ENCODE measurements at places on chromosomes 7 and 10.

DNA sequence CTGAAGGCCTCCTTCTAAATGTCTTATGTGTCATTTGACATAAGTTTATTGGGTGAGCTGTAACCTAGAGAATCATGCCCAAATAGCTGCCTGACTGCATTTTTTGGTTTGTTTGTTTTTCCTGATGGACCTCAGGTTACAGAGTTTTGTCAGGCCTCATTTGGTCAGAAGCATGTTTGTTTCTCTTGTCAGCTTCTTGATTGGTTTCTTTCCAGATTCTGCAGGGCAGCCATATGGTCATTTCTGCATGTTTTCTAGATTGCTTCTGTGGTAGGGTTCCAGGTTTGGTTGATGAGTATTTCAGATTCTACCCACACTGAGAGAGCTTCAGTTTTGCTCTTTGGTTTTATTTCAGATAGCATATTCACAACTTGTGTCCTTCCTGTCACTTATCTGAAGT is 28.0 kb downstream of the GLCCI1 start:
- DNase-seq, result no peak

DNA sequence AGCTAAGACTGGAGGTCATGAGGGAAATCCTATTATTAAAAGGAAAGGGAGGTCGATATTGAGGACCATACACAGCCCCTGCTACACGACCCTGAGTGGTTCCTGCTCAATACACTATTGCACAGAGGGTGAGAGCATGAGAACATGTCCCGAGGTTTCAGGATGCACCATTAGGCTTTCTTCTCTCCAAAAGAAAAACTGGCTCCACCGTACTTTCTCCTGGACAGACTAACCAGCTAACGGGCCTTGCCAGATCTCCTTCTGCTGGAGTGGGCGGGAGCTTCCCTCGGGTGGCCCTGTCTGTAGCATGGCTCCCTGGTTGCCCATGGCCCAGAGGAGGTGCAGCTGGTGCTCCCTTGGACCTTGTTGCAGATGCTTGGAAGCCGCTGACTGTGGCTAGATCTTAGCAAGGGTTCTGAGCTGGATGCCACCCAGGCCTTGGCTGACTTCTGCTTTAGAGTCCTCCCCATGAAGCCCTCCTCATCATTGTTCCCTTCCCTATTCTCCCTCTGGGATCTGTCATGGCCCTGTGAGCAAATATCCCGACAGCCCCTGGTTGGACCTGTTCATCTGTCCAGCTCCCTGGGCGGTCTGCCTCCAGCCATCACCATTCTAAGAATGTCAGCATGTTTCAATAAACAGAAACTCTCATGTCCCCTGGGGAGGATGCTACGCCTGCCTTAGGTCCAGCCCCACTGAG is 52.9 kb upstream of the SHH start:
- DNase-seq, result no peak

DNA sequence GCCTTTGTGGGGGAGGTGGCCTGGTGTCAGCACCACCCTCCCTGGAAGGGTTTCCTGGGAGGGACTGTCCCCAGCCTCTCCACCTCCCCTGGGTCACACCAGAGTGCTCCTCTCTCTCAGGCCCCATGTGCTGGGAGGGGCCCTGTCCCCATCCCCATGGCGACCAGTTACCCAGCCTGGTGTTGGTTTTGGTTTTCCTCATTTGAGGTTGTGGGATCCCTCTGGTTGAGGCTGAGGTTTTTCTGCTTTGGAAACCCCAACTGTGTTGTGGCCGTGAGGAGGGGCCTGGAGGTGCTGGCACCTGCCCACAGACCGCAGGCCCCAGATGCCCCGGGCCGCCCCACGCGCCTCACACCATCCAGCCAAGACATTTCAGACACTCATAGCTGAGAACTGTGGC is 106.3 kb downstream of the GRK5 start:
- DNase-seq, result no peak

DNA sequence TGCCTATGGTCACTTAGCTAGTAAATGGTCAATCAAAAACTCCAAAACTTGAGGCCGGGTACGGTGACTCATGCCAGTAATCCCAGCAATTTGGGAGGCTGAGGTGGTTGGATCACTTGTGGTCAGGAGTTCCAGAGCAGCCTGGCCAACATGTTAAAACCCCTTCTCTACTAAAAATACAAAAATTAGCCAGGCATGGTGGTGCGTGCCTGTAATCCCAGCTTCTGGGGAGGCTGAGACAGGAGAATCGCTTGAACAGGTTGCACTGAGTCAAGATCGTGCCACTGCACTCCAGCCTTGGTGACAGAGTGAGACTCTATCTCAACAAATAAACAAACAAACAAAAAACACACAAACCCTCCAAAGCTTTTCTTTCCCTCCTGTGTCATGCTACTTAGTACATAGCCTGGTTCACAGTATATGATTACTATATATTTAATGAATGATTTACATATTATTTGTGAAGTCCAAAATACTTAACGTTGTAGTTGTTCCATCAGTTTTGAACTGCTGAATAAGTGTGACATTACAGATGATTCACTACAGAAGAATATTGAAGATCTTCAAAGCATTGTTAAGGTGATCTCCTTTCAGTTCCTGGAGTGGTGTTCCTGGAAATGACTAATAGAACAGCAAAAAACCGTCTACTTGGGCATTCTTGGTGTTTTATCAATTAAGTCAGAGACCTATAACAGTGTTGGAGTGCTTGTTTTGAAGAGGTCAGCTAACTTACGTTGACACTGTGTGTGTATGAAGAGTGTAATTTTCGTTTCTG is 72.9 kb downstream of the ADK start:
- no peak for DNase-seq

GRCh38 chr7:74362266-74362665 is 73.1 kb downstream of the CLIP2 start:
- DNase-seq, result no peak

GRCh38 chr10:104563051-104563450 is 78.0 kb upstream of the SORCS3 start:
- DNase-seq, result no peak

DNA sequence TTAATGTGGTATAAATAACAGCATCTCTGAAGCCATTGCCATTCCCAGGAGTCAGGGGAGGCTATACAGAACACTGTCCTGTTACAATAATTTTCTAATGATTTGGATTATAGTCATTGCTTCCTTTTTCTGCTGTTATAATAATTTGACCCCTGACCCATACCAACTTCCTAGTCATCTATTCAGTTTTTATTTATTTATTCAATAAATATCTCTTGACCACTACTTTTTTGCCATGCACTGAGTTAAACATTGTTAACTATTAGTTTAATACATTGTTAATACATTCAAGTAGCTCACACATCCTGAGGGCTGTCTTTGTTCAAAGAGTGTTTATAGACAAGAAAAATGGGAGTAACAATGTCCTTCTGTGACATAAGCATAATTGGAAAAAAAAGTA is 235.5 kb upstream of the MEOX2 start:
- DNase-seq, result no peak

DNA sequence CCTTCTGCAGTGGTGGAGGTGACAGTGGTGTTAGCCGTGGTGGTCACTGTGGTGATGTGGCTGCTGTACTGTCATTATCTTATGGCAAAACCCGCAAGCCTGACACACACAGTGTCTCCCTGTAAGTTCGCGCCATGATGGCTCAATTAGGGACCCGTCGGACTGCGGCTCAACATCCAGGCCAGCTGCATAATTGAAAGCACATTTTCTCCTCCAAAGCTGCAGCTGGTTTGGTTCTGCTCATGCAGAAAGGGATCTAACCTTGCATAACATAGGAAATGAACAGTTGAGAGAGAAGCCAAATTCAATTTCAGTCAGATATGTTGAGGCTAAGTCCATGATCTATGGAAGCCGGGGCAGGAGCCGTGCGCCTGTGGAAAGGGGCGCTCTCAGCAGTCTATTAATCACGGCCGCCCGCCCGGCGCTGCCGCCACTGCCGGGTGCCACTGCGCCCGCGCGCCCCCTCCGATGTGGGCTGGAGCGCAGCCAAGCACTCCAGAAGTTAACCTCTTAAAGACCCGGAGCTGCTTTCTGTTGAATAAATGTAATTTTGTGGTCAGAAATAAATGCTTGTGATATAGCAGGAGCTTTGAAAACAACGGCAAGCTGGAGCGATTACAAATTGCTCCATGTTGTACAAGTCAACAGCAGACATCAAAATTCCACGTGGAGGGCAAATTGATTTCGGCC is 227.7 kb downstream of the CUX1 start:
- peak; percentile 76 for DNase-seq

- DNase-seq, result peak; percentile 54
Observed at GRCh38 chr10:71611131-71611530, 108.4 kb downstream of the C10orf105 start.

DNA sequence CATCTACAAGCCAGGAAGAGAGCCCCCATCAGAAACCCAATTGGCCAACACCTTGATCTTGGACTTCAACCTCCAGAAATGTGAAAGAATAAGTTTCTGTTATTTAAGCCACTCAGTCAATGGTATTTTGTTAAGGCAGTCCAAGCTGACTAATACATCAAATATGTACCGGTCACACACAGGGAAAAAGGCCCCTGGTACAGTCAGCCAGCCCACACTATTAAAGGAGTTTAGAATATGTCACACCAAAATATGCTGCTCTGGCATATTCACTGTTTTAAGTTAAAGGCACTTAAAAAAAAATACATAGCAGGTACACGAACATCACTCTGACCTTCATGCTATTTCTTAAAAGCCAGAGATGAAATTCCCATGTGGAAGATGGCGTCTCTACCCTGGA is 15.2 kb upstream of the CDCA7L start:
- DNase-seq, result no peak

GRCh38 chr7:3214090-3214413 is 87.0 kb upstream of the SDK1 start:
- no peak for DNase-seq

- DNase-seq, result no peak
Observed at GRCh38 chr7:94482796-94483195, 26.8 kb upstream of the CASD1 start.

GRCh38 chr7:149733131-149733923 is 40.1 kb downstream of the ZNF467 start:
- no peak for DNase-seq

DNA sequence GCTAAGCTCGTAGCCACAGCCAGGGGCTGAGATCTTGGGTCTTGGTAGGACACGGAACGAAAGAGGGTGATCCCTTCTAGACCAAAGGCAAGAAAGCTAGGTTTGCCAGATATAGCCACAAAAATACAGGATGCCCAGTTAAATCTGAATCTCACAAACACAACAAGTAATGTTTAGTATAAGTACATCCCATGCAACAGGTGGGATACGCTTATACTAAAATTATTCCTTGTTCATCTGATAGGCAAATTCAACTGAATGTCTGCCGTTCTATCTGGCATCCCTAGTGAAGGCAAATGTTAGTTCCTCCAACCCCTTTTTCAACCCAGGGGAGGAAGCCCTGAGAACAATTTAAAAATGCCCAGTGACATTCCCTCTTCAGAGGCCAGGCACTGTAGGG is 131.1 kb upstream of the MGMT start:
- DNase-seq, result no peak

DNA sequence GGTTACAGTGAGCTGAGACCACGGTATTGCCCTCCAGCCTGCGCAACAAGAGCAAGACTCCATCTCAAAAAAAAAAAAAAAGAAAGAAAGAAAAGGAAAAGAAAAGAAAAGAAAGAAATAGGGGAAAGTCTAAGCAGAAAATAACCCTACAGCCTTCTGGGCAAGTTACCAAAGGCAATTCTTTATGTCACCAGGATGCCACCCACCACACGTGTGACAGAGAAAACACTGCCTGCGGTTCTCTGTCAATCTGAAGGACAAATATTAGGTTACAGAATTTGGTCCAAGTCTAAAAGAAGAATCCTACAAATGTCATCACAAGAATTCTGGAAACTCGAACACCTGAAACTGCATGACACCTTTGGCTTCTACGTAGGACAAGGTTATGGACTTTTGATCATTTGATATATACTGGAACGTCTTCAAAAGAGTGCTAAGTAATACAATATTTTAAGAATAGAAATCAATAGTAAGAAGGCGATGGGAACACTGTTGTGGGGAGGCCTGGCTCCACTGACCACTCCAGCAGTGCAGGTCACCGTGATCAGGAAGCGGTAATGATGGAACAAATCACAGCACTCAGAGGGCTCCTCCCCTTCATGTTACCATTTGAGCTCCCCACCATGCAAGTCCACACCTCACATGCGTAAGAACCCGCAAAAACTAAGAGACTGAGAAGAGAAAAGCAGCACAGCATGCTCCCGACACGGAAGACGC is 75.8 kb downstream of the MAD1L1 start:
- no peak for DNase-seq

DNA sequence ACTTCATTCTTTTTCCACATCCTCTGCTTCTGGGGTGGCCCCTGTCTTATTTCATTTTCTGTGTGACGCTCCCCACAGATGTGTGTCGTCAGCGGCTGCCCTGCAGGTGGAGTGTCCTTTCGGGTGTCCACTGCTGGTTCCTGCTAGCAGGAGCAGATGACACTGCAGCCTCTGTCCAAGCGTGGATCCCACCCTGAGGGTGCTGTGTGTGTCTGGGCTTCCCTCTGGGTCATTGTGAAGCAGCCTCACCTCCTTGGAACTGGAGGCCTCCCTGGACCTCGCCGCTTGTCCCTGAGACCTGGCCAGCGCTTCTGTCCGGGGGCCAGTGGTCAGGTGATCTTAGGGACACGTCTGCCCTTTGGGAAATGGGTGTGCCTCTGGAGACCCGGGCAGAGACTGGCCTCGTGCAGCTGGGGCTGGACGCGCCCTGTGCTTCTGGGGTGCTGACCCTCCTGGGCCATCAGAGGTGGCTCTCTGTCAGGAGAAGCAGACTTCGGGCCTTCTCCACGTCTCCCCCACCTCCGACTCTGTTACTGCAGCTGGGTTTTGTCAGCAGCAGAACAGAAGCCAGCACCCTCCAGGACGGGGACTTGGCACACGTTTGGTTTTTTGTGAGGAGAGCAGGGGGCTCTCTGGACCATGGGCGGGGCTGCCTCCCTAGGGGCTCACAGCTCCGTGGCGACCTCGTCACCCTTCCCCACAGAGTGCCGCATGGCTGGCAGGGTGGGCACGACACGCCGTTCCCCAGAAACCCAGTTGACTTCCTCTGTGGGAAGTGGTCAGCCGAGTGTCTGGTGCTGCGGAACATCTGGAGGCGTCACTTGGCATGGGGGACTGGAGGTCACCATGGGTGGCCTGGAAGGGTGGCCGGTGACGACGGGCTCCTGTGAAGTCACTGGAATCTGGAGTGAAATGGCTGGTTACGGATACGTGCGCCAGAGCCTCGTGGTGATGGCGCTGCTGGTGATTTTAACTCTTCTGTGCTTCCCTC is 48.4 kb downstream of the INPP5A start:
- DNase-seq, result no peak

GRCh38 chr7:130063036-130063435 is 7.3 kb upstream of the KLHDC10 start:
- peak; percentile 13 for DNase-seq

DNA sequence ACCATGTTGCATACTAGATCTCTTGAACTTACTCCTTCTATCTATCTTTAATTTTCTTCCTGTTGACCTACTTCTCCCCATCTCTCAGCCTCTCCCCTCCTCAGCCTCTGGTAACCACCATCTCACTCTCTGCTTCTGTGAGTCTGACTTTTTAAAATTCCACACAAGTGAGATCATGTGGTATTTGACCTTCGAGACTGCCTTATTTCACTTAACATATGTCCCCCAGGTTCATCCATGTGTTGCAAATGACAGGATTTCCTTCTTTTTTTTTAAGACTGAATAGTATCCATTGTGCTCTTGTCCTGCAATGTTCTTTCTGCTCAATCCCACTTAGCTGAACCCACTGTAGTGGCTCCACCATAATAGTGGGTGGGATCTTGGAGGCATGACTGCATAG is 51.4 kb upstream of the DNAJC1 start:
- no peak for DNase-seq

Data from head of caudate nucleus (tissue), 42 donors.